SW480 (cell line): ENCODE measurements at places on chromosomes 7 and 10.

GRCh38 chr7:52163311-52163710, 846.7 kb upstream of the COBL start:
- DNase-seq = no peak

GRCh38 chr7:149707448-149707886, 65.9 kb downstream of the ZNF467 start:
- no peak for DNase-seq

DNA sequence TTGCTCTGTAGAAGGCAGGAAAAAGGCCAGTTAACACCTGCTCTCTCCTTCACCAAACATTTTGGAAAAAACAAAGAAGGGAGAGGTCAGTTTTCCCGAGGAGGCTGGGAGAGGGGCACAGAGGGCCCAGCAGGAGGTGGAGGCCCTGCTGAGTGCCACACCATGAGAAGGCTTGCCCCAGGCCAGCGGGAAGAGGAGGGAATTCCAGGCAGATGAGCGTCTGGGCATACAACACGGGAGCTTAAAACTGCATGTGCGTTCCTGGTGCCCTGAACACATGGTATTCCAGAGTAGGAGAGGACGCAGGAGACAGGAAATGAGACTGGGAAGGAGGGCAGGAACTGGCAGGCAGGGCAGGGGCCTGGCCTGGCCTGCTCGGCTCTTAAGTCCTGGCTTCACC, 182.4 kb downstream of the CCDC3 start:
- DNase-seq = no peak

DNA sequence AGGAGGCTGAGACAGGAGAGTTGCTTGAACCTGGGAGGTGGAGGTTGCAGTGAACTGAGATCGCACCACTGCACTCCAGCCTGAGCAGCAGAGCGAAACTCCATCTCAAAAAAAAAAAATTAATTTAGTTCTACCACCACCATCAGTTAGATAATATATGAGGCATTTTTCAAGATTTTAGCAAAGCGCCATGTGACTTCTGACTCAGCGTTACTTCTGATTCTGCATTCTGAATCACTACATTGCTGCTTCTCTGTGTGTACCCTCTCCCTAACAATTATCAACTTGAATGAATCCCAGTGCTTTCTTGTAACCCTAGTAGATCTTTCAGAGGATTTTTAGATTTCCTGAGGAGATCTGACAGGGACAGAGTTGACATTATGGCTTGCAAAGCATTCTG, 176.8 kb upstream of the SORCS1 start:
- DNase-seq = no peak

DNA sequence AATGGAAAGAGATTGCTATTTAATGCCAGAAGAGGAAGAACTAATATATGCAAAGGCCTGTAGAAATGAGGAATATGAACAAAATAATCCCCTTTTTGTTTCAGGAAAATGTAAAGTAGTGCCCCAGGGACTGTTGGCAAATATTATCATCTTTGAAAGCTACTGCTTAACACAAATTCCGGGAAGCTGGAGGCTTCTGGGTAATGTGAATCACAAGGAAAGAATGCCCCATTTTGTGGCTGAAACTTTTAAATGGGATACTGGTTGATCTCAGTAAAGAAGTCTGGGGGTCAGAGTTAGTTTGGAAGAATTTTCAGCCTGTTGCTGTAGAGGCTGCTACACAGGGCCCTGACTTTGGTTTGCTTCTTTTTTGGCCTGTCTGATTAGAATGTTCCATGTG, 141.0 kb downstream of the PTEN start:
- no peak for DNase-seq

DNA sequence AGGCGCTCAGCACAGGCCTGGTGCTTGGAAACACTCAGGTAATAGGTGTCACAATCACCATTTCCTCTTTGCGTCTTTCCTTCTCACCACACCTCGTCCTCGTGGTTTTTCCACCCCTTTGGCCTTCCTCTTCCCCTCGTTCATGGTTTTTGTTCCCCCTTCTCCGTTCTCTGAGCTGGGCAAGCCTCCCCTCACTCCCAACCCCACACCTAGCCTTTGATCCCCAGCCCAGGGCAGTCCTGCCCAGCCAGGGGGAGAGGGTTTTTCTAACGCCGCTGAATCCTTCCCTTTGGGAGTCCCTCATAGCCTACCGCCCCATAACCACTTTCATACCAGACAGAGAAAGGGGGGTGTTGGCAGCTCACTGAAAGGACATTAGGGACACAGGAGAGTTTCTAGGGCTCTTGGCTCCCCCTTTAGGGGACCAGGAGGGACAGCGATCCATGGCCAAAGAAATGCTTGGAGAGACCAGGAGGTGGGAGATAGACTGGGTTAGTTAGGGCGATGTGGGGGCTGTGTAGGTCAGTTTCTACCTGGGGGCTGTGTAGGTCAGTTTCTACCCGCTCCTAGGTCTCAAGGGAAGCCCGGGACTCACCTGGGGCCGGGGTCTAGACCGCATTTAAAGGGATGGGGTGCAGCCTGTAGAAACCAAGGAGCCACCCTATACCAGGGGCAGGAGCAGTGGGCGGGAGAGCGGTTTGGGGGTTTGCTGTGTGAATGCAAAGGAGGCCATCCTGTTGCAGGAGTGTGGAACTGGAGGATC, 1.4 kb downstream of the EPHB4 start:
- DNase-seq = peak; percentile 85

GRCh38 chr10:121312587-121312986, 285.7 kb downstream of the FGFR2 start:
- no peak for DNase-seq

DNA sequence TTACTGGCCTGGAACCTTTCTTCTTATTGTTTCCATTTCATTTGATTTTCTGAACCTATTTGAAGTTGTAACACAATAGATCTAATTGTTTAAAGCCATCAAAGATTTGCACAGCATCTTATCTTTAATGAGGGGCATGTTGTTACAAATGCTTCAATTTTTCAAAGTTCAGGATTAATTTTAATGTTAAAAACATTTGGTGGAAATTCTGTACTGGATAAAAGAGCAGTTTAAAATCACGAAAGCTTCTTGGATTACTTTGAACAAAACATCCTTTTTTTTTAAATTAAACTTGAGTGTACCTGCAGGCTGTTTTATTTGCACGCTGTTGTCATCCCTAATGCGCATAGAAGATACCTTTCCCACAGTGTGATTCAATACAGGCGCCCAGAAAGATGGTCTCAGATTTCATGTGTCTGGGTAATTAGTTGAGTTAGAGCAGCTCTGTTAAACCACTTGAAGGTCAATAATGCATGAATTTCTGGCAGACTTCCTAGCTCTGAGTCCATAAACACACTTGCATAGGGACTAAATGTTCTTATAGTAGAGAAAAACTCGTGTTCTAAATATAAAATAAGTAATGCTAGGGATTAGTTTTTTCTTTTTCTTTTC, 29.3 kb upstream of the DDX50 start:
- no peak for DNase-seq

DNA sequence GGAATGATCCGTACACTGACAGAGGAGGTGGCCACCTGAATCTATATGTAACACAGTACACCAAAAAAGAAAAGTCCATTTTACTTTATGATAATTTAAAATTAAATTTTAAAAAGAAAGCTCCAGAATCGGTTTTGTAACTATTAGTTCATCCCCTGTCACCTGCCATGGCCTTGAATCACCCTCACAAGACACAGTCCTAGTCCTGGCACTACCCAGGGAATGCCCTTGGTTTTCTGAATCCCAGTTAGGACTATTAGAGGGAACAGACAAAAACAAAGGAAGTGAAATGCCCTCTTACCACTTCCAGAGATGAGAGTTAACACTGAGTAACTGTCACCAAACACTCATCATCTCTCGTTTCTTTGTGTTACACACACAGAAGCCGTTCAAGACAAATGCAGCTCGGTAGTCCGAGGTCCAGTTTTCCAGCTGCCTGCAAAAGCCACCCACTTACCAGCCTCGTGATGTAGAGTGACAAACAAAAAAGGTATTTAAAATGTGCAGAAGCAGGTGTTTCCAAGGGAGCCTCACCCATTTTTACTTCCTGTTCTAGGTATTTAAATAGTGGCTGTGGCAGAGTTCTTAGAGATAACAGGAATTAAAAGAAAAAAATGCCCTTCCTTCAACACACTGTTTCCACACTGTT, 6.1 kb downstream of the PTPRN2 start:
- DNase-seq = peak; percentile 92

DNA sequence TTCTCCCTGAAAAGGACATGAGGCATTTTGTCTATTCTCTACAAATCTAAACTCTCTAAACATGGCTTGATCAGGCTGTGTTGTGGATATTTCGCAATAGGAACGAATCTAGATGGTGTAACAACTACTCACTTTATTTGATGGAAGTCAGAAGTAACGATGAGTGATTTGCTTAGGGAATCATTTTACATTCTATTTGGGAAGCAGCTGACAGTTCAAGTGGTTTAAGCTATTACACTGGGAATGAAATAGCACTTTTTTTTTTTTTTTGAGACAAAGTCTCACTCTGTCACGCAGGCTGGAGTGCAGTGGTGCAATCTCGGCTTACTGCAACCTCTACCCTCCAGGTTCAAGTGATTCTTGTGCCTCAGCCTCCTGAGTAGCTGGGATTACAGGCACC, 44.1 kb downstream of the NPY start:
- DNase-seq = no peak

DNA sequence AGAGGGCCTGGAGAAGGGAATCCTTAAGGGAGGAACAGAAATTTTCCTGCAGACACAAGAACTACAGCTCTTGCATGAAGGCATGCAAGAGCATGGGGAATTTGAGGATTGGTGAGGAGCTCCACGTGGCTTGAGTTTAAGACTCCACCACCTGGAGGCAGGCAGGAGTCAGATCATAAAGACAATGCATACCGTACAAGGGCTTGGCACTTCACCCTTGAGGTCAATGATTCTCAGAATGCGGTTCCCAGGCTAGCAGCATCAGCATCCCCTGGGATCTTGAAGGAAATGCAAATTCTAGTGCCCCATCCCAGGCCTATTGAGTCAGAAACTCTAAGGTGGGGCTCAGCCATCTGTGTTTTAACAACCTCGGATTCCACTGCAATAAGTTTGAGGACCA, 143.8 kb downstream of the C7orf25 start:
- DNase-seq = no peak

DNA sequence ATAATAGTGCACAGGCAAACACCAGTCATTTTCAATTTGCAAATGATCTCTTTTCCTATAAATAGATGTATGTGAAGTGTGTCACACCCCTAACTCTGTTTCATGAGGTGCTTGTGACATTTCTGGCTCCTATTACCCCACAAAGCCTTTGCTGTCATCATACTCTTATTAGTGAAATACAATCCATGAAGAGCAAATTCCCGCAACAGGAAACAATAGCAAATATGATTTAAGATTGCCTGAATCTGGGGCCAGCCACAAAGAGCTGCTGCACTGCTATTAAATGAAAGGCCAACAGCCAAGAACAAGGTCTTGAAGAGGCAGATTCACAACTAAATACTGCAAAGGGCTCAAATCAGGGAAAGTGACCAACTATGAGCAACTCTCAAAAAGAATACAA, 96.3 kb upstream of the CAV2 start:
- no peak for DNase-seq

DNA sequence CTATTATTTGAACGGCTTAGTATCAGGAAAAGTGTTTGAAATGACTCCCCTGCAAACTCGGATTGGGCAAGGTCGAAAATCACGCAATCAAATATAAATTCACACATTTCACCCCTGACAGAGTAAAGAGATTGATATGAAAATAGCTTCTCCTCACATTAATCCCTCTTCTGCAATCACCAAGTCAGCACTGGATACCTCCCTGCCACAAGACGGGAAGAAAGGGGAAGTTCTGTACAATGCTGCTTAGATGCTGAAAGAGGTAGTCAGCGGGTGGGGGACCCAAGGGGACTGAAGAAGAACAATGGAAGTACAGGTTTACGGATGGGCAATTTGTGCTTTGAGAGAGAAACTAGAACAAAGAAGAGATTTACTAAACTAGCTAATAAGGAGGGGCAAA, 72.0 kb upstream of the ANK3 start:
- no peak for DNase-seq

DNA sequence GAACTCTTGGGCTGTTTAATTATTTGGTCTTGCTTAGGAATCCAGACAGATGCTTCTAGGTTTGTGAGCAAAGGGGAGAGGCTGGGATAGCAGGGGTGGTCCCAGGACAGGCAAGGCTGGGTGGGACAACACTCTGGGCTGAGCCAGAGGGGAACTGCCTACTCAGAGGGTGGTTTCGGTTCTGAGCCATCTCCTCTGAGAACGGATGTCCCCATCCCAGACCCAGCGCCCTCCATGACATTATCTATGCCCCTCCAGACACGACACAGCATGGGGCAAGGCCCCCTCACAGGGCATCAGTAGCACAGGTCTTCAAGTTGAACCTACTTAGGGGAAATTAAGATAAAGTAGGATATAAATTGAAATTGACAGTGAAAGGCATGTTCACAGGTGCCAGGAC, 7.1 kb downstream of the ASB10 start:
- no peak for DNase-seq

DNA sequence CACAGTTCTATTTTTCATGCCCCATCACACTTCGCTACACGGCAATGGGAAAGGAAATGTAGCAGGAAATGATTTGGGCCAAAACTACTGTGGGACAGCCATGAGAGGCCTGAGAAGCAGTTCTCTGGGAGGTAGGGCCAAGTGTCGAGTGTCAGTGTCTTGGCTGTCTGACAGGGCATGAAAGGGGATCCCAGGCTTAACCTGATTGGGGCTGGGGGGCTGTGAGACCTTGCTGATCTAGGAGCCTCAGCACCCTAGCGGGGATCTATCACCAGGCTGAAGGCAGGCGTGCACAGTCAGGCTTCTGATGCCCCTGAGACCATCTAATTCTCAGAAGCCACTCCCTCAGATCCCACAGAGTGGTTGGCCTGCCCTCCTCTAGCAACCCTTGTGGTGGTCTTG, 58.2 kb upstream of the SLC25A13 start:
- DNase-seq = no peak

- DNase-seq = no peak
These were observed 26.7 kb downstream of the TBC1D12 start for GRCh38 chr10:94428766-94429707.

GRCh38 chr7:111082351-111082750, 8.6 kb upstream of the LRRN3 start:
- DNase-seq = no peak

- DNase-seq = no peak
These were observed 39.4 kb upstream of the GDF10 start for GRCh38 chr10:47260505-47261111.

DNA sequence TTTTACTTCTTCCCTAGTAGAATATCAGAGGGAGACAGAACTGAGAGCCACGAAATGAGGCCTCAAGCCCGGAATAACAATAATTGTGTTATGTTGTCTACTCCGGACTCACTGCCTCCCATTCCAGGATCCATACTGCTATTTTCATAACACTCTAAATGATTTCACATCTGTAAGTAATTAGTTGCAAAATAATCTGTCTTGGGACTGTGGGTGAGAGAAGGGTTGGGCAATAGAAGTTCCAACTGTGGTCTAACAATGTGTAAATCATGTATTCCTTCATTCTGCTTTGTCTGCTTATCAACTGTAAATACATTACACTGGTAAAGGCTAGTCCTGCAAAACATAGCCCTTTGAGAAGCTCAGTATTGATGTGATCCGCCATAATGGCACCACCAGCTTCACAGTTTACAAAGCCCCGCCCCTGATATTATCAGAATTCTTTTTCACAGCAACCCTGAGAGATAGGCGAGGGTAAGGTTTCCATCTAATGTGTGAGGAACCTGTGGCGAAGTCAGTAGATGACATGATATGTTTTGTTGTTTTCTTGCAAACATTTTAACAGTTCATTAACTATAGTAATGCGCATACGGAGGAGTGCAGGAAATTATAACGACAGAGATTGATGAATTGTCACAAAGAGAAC, 265.7 kb upstream of the BMPER start:
- no peak for DNase-seq
